ENCODE measurements at places on chromosomes 1 and 21.

DNA sequence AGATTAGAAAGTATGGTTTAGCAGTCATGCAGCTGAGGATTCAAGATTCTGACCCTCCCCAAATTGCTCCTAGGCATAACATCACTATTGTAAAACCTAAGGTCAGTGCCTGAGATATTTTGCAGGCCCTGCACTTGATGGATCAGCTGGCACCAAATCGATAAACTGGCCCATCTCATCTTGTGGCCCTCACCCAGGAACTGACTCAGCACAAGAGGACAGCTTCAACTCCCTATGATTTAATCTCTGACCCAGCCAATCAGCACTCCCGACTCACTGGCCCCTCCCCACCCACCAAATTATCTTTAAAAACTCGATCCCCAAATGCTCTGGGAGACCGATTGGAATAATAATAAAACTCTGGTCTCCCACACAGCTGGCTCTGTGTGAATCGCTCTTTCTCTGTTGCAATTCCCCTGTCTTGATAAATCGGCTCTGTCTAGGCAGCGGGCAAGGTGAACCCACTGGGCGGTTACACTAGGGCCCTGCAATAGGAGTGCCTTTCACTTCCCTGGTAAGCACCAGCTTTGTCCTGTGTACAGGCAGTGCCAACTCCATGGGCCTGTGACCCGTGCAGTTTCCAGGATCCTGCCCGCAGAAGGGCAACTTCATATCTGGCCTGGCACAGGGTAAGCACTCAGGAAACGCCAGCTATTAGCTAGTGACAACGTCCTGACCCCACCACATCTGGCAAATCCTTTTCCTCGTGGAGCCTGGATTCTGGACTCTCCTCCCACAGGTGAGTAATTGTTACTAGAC, 28.7 kb upstream of the SLC2A5 start:
- no peak for DNase-seq

DNA sequence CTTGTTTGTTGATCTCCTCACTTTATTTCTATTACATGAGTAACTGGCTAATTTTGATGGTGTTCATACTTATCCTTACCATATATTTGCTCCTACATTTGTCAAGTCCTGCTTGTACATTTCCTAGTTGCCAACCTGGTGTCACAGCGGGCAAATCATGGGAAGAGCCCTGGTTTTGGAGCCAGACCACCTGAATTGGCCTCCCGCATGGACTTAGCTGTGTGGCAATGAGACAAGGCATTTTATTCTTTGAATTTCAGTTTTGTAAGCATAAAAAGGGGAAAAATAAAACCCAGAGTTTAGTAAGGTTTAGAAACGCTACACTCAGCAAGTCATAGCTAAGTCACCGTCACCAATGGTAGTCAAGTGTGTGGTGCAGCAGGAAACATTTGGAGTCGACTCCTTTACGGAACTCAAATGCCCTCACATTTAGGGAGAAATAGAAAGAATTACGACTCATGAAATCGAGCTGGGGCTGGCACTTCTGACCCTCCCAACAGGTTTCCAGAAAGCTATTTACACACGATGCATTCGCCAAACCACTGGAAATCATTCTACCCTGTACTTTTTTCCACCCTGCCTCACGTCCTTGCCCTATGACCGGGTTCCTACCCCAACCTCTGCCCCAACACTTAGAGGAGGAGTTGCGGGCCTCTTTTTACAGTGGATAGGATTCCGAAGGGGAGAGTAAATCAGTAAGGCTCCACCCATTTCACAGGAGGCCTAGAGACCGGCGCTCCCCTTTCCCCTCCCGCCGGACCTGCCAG, 492 bp upstream of the PGM1 start:
- DNase-seq, result no peak

DNA sequence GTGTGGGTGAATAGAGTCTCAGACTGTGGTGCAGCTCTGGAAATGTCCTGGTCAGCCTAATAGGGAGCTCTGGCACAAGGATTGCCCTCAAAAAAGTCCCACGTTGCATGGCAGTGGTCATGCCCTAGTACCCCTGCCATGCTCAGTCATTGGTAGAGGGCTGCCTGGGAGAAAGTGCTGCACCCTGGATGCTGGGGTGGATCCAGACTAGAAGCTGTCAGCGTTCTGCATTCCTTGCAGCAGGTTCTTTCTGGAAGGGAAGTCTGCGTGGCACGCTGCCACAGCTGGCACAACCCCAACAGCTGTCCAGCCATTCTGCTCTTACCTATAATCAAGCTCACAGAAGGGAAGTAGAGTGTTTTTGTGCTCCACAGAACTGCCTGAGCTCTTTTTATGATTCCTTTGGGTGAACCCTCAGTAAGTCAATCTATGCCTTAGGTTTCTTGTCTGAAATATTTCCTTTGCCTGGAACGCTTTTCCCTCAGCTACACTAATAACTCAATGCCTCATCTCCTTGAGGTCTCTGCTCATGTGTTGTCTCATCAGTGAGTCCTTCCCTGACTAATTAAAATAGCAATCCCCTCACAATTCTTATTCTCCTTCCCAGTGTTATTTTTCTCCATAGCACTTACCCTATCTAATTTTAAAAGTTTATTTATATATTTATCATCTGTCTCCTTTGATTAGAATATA, 61.5 kb upstream of the JAK1 start:
- DNase-seq, result peak; percentile 9

GRCh38 chr1:204206121-204206520, 7.7 kb downstream of the GOLT1A start:
- no peak for DNase-seq

GRCh38 chr21:39681845-39682244, 63.1 kb upstream of the IGSF5 start:
- no peak for DNase-seq

DNA sequence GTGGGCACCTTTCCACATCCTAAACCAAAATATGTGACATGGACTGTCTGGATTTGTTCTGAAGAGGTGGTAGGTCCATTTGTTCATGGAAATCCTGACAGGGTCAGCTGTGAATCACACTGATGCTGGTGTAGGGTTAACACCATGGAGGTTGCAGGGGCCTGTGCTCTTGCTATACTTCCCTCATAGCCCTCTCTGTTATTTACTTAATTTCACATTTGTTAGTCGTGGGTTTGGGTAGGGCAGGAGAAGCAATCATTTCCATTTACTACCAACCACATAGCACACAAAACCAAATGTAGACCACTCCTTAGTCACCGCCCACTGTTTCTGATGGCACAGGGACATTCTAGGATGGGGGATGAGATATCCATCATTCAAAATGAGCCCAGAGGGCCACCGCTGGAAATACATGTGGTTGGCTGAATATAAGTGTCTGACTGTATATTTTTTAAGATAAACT, 61.8 kb upstream of the POU2F1 start:
- DNase-seq, result no peak

DNA sequence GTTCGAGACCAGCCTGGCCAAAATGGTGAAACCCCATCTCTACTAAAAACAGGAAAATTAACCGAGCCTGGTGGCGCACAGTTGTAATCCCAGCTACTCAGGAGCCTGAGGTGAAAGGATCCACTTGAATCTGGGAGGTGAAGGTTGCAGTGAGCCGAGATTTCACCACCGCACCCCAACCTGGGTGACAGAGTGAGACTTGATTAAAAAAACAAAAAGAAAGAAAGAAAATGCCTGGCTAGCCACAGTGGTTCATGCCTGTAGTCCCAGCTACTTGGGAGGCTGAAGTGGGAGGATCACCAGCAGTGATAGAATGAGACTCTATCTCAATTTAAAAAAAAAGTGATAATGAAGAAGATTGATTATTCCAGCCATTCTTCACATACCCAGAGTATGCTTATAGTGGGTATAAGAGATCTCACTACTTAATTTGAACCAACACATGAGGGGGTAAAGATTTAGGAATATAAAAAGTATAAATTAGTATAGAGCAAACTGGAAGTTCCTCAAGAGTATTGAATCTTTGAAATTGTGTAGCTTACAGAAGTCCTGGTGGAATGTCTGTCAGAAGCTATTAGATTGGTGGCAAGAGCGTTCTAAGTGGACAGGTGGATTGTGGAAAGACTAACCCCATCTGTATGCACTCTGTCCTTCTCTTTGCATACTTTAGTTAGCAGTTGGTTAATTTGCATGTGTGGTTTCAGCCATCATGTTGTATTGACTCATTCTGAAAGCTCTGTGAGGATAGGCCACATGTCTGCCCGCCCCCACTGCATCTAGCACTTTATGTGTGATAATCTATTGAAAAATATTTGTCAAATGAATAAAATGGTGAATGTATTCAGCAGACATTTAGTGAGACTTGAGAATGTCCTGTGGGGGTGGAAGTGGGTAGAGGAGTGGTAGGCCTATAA, 25.0 kb downstream of the RLF start:
- no peak for DNase-seq

- DNase-seq, result peak; percentile 34
Observed at GRCh38 chr1:11357276-11357675, 84.3 kb downstream of the UBIAD1 start.

DNA sequence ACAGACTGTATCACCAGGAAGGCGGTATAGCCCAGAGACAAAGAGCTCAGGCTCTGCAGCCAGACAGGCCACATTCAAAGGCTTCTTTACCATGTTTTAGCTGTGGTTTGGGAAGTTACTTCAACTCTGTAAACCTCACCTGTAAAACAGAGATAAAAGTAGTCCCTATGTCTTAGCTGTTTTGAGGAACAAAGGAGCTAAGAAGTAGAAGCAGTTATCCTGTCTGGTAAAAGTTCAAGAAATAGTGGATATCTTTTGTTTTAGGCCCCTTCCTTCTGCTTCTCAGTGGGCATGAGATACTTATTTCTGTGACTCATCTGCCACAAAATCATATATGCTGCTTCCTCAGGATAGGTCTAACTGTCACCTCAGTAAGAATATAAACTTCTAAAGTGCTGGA, 6.5 kb downstream of the CD34 start:
- DNase-seq, result no peak

- DNase-seq, result no peak
Observed at GRCh38 chr1:176717066-176717750, 254.2 kb downstream of the PAPPA2 start.

GRCh38 chr1:83583351-83584014, 415.4 kb downstream of the TTLL7 start:
- peak; percentile 16 for DNase-seq

- DNase-seq, result no peak
Observed at GRCh38 chr1:221768444-221769066, 26.7 kb upstream of the DUSP10 start.

DNA sequence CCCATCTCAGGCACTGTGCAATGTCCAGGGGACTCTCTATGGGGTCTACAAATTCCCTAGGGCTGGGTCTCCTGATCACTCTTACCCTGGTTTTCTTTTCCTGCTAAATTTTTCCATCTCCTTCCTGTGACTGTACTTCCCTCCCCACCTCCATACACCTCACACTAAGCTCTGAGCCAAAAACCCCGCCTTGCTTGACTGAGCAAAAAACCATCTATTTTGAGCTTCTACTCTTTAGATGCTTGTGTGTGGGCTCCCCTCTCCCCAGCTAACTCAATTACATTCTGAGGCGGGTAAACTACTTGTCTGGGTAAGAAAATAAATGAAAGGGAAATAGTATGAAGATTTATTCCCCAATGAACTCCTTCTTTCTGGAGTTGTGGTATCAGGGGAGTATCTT, 187.9 kb downstream of the PTPRU start:
- no peak for DNase-seq
